ENCODE measurements at places on chromosomes 4 and X.

- no peak for DNase-seq
Observed at GRCh38 chr4:149699642-149700041, 116.0 kb downstream of the IQCM start.

GRCh38 chr4:47543331-47543730, 58.3 kb downstream of the ATP10D start:
- DNase-seq, result no peak

DNA sequence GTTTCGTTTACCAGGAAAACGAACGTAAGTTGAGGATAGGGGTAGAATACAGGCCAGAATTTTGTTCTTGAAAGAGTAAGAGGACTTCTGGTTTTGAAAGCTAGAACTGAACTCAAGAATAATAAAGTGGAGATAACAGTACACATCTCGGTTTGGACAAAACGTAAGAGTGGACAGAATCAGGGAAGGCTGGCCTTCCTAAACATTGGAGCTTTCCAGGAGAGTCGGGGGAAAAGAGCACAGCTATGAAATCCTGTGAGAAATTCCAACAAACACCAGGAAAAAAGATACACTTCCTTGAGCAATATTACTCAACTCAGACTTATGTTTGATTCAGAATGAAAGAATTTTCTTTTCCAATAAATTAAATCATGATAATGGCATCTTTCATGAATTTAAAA, 1.2 kb downstream of the CTSO start:
- DNase-seq, result no peak

DNA sequence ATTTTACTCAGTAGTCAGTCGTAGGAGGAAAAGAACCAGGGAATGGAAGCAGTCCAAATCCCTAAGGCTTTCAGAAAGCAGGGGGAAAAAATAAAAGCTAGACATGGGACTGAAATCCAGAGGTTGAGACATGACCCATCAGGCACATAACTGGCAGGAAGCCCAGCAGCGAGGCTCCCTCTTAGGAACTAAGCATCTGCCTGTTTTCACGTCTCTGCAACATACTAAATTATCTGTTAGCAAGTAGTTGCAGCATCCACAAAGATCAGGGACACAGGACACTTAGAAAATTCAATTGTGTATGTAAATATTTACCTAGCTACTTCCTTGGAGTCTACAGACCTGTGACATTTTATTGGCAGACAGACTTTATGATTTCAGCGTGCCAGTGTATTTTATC, 118.0 kb upstream of the EDNRA start:
- DNase-seq, result no peak

DNA sequence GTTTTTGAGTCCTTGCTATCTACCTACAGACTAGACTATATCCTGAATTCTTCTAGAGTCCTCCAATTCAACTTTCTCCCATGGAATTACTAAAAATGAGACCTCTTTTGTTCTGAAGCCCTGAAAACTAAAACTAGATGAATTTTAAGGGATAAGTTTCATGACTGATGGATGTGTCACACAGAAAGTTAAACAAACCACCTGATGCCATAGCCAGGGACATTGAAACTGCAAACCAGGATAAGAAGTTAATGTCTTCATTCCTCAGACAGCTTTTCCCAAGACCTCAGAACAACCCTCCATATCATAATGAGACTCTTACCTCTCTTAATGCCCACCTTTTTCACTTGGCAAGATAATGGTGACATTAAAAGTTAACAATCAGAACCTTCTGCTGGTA, 81.5 kb upstream of the PTPN13 start:
- DNase-seq, result no peak

DNA sequence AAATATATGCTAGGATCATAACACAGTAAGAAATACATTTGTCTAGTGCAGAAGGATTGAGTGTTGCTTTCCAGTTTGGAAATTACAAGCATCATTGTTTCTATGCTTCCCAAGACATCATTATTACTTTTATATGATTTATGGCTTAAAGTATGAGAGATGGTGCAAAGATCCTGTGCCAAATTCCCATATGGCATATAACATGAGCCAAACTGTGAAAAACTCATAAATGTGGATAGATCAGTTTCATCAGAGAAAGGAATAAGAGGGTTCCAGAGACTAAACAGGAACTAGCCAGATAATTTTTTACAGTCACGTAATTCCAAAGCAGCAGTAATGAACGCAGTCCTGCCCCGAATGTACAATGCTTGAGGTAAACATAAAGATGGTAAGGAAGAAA, 126.3 kb downstream of the PRDM5 start:
- DNase-seq, result no peak

- DNase-seq, result no peak
Observed at GRCh38 chrX:26146024-26146423, 7.9 kb downstream of the MAGEB18 start.

- no peak for DNase-seq
Observed at GRCh38 chrX:44842550-44843317, 1.1 kb upstream of the DUSP21 start.

DNA sequence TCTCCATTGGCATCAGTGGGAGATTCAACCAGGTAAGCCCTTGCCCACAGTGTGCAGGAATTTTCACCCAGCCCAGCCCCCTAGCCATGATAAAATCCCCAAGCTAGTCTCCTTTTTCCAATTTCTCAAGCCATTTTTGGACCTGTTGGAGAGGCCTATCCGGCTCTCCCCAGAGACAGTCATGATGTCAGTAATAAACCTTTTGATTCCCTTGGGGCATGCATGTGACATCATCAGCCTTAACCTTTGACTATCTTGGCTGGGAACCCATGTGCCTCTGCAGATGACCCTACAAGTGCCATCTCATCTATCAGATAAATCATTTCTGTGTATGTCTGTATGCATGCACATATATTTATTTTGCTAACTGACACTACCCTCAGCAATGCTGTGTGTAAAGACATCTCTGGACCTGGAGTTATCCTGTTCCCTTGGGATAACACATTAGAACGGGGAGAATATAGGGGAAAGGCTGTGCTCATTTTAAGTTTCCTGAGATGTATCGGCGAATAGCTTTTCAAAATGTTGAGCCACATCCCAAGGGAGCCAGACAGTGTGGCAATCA, 51.0 kb downstream of the CYTL1 start:
- no peak for DNase-seq

GRCh38 chr4:78424461-78424860, 127.1 kb upstream of the ANXA3 start:
- DNase-seq, result no peak

DNA sequence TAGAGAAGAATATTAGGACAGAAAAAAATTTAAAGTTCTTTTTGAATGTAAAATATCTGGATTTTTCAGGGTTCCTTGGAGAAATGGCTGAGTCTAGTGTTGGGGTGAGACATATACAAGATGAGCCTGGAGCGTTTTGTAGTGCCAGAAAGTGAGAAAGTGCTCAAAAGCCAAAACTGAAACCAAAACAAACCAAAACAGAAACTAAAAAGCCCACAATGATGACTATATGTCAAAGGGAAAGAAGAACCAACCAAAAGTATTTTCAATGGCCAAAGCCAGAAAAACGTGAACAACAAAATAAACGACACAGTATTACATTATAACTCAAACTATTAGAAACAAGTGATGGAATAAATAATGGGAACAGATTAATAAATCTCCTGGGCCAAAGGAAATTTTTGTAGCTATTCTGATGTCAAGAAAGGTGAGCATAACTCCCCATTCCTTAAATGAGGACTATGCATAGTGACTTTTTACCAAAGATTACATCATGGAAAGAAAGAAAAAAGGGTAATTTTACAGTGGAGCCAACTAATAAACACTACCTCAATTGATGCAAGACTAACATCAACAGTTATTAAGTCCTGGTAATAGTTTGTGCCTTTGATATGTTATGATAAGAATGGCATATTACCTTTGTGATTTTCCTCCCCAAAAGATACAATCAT, 1137.6 kb downstream of the C4orf33 start:
- peak; percentile 86 for DNase-seq

- no peak for DNase-seq
Observed at GRCh38 chr4:186770481-186771175, 47.0 kb upstream of the FAT1 start.

- DNase-seq, result no peak
Observed at GRCh38 chr4:25929298-25929686, 15.3 kb downstream of the SMIM20 start.

DNA sequence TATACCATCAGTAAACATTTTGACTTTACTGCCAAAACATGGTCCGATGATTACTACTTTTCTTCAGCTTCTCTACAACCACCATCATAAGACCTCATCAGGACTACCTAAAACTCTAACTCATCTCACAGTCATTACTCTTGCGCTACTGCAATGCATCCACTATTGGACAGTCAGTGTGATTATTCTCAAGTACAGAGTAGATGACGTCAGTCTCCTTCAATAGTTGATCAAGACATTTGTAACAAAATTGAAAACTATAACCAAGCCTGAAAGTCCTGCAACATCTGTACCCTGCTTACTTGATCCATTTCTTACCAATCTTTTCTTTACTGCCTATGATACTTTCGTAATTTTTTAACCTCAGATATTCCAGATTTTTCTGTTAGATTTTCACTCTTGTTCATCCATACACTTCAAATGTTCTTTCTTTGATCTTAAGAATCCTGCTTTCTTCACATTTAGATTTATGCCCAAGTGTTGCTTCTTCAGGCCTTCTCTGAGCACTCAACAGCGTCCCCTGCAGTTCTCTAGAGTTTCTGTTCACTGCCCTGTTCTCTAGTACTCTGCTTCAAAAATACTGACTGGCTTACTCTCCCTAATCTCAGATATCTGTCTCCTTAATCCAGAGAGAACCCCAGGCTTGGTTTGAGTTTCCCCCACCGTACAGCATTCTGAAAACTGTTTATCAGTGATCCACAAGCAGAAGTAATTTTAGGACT, 1517.6 kb downstream of the STIM2 start:
- DNase-seq, result no peak

DNA sequence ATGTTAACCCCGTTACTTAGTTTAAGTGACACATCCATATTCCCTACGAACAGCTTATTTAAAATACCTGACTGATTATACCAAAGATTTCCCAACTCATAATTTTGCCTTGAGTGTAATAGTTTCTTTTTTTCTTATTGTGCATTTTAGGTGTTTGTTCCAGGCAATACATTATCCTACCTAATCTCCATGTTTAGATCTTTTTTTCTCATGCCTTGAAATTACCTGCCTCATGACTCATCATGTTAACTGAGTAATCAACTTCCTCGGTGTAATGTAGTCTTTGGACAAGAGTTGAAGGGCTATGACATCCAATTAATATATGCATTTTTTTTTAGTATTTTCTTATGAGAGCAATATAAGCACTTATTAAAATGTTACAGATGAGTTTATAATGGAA, 228.7 kb upstream of the ANKRD50 start:
- no peak for DNase-seq

DNA sequence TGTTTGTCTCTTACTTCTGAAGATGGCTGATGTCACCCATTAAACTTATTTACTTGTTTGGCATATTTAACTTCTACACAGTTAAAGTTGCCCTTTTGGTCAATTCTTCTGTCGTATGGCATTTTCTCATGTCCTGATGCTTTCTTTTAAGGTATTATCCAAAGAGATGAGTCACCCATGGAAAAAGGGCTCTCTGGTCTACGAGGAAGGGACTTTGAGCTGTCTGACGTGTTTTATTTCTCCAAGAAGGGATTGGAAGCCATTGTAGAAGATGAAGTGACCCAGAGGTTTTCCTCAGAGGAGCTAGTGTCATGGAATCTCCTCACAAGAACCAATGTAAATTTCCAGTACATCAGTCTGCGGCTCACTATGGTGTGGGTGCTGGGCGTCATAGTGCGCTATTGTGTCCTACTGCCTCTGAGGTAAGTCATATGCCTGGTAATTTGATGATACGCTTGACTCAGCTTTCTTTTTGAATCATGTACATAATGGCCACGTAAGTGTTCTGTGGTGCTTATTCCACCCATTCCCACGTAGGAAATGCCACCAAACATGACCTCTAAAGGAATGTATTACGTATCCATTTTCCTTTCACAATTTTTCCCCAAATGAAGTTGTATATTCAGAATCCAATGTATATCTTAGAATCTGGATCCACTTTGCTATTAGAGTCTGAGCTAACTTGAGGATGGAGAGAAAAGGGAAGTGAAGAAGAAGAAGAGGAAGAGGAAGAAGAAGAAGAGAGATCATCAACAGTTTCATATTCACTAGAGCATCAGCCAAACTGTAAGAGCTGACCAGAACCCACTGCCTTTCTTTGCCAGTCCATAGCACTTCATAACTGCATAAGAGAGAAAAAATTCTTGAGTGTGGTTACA, 45.7 kb downstream of the GPAT3 start:
- DNase-seq, result no peak

DNA sequence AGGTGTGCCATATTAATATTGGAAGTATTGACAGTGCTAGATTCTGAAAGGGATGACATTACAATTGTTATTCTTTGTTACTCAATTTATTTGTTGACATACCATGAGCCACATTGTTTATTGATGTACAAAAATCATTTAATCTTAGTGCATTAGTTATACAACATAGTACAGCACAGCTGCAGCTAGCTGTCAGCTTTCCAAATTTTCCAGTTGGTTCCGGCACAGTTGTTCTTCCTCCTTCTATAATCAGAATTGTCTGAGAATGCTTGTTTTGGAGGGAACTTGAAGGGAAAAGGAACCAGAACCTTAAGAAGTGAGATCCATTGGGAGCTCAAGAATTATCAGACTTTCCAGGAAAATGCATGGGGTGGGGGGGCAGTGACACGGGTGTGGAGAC, 281.4 kb downstream of the ZIC3 start:
- no peak for DNase-seq

- DNase-seq, result no peak
Observed at GRCh38 chr4:52098618-52099017, 47.5 kb downstream of the SPATA18 start.

GRCh38 chrX:67759018-67759417, 215.2 kb downstream of the AR start:
- no peak for DNase-seq

DNA sequence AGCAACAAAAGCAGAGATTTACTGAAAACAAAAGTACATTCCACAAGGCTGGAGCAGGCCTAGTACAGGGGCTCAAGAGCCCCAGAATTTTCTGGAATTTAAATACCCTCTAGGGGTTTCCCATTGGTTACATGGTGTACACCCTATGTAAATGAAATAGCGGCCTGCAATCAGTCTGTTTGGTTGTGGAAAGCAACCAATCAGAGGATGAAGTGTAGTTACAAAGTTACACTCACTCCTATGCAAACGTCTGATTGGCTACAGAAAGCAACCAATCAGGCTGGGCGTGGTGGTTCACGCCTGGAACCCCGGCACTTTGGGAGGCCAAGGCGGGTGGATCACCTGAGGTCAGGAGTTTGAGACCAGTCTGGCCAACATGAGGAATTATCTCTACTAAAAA, 13.8 kb upstream of the TXLNG start:
- DNase-seq, result no peak

GRCh38 chrX:24154490-24155034, 5.0 kb downstream of the ZFX start:
- DNase-seq, result no peak

Measured in MM.1S (cell line).